ENCODE measurements at places on chromosomes 13 and 19.

DNA sequence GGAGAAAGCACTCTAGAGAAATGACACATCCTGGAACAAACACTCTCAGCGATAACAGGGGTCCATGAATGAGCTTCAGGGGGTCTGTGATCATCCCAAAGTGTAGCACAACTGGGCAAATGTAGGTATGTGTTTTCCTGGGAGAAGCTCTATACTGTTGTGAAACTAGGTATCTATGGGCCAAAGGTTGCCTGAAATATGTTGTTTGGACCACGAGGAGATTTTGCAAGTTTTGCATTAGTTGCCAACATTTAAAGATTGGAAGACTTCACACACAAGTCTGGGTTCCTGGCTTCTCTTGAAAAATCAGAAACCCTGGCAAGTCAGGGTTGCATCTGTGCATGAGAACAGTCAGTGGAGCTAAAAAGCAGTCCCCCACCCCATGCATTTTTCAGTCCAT is 26.7 kb upstream of the POU2F2 start:
- no peak for DNase-seq

DNA sequence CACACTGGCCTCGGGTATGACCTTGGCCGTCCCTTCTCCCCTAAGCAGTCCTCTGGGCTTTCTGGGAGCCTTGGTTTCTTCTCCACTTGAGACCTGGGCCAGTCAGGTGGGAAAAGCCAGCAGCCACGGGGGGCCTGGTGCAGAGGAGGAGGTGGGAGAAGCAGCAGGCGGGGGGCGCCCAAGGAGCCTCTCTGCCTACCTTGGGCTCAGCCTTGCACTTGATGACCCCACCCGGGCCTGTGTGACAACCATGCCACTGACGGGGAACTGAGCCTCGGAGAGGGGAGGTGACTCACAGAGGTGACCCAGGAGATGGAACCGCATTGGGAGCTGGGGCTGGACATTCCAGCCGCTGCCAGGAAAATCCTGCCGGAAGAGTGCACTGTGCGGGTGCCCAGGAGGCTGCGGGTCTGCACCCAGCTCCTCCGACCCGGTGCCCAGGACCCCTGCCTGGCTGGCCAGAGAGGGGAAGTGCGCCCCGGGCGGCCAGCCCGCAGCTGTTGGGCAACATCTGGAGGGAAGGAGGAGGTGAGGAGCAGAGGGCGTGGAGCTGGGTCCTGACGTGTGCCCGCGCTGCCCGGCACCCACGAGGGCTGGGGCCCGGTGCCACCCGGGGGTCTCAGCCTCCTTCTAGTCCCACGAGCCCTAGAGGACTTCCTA is 23.4 kb upstream of the SLC7A10 start:
- DNase-seq = no peak

GRCh38 chr13:48265217-48265815 is 32.3 kb downstream of the ITM2B start:
- no peak for DNase-seq

- no peak for DNase-seq
Measured at GRCh38 chr19:30898353-30899103, 450.7 kb downstream of the TSHZ3 start.

DNA sequence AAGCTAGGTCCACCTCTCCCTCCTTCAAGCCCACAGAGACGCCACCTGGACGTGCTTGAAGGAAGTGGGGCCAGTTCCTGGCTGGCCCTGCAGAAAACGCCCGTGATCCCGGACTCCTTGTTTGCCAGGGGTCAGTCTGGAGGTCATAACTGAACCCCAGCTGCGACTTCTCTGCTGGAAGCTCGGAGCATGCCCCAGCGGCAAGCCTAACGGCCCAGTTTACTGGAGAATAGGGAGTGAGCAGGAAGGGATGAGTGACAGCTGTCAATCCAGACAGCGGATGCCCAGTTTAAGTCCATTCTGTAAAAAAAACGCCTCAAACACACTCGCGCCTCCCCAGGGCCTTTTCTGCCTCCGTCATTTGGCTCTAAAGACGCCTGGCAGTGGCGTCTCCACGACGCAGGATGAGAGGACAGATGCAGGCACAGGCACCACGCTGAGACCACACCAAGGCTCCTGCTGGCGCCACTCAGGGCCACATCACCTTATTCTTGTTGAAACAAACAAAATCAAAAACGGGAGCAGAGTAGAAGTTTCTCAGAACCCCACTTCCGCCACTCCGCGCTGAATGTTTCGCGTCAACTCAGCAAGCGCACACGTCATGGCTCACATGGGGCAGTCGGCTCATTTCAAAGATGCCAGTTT is 57.6 kb downstream of the RASA3 start:
- DNase-seq = no peak
